Suppressor macrophage (primary cell): ENCODE measurements at places on chromosomes 2 and 18.

DNA sequence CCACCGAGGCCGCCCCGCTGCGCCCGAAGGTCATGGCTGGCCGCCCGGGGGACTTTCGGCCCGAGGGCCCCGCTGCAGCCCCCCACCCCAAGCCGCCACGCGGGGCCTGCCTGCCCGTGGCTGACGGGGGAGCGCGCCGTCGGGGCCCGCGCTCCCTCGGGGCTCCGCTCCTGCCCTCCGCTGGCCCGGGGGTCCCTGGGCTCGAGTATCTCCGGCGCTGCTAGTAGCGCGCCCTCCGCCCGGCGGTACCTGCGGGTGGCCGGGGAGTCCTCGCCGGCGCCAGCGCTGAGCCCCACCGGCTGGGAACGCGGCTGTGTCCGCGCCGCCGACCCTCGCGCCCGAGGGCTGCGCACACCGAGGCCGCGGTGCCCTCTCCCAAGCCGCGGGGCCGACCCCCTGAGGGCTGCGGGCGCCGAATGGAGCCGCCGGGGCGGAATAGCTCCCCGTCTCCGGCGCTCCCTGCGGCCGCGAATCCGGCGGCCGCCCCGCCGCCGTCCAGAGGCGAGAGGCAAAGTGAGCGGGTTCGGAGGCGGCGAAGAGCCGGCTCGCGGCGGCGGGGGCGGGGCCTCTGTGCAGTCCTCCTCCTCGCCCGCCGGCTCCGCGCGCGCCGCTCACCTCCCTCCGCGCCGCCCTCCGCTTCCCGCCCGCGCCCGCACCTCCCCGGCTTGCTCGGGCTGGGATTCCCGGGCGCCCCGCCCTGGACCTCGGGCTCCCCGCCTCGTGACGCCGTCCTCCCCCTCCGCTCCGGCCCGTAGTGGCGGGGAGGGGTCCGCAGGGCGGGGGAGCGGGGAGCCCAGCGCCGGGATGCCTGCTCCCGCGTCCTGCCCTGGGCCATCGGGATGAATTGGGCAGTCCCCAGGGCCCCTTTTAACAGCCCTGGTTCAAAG, at the start of gene KCNG3:
Gene KCNG3 (minus strand): TSS at position 515 of the 887 bp plus-strand sequence. CDS start 481 bp downstream, at position 34.
- peak; percentile 68 for DNase-seq

GRCh38 chr18:7727361-7728076, 160.4 kb downstream of the PTPRM start:
- DNase-seq = no peak

DNA sequence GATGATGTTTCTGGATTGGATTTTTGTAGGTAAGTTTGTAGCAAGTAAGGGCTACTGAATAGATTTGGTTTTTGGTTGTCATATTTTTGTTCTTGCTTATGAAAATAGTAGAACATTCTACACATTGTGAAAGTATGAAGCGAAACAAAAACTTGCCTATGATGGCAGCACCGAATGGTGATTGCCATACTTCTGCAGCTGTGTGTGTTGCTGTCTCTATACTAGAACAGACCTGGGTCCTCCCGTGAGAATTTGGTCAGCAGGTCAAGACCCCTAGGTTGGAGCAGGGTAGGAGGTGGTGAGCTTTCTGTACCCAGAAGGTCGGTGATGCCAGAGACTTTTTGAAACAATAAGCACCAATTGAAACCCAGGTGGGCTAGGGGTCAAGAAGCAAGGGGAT, 322.6 kb downstream of the PRKCE start:
- DNase-seq = no peak

DNA sequence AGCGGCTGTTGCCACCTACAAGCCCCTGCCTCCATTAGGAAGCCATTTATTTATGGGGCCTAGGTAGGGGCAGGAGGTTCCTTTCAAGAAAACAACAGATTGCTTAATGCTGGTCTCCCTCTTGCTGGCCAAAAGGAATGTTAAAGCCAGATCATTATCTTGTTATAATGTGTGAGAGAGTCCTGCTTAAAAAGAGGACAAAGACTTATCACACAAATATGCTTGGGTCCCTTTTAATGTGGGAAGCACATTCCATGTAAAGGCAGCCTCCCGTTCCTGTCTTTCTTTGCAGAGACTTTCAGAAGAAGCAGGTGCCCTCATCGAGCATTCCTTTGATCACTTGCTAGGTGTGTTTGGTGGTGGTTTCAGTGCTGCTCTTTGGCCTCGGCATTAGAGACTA, 76.4 kb downstream of the AGAP1 start:
- no peak for DNase-seq

- DNase-seq = no peak
Measured at GRCh38 chr18:9682572-9682971, 25.5 kb upstream of the RAB31 start.

DNA sequence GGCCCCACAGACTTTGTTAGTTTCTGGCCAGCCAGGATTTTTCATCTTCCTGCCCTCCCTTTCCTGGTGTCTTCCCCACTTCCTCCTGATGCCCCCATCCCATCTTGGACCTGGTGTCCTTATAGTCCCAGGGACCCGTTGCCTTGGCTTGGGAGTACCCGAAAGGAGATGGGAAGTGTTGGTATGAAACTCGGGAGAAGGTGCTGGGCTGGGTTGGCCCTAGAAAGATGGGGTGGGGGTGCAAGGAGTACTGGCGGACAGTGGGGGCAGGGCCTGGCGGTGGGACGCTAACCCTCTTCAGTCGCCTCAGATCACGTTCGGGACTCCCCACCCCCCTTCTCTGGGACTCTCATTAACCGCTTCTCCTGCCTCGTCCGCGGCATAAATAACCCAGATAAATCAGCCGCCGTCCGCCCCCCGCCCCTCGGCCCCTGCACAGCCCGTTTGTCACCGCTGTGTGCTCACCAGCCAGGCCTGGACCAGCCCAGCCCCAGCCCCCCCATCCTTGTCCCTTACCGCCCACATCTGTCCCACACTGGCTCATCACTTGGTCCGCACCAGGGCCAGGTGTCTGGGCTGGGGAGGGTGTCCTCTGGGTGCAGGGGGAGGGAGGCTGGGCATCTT, 3.7 kb upstream of the ASIC4 start:
- DNase-seq = no peak

GRCh38 chr2:74441690-74442482, at the start of gene RTKN:
TSS of gene RTKN (minus strand) at chr2:74441937. CDS start at chr2:74441816, 121 bp downstream.
- DNase-seq = no peak

- peak; percentile 31 for DNase-seq
Measured at GRCh38 chr2:98753801-98754200, 22.9 kb upstream of the MGAT4A start.
